ENCODE measurements at places on chromosomes 3 and 15.

DNA sequence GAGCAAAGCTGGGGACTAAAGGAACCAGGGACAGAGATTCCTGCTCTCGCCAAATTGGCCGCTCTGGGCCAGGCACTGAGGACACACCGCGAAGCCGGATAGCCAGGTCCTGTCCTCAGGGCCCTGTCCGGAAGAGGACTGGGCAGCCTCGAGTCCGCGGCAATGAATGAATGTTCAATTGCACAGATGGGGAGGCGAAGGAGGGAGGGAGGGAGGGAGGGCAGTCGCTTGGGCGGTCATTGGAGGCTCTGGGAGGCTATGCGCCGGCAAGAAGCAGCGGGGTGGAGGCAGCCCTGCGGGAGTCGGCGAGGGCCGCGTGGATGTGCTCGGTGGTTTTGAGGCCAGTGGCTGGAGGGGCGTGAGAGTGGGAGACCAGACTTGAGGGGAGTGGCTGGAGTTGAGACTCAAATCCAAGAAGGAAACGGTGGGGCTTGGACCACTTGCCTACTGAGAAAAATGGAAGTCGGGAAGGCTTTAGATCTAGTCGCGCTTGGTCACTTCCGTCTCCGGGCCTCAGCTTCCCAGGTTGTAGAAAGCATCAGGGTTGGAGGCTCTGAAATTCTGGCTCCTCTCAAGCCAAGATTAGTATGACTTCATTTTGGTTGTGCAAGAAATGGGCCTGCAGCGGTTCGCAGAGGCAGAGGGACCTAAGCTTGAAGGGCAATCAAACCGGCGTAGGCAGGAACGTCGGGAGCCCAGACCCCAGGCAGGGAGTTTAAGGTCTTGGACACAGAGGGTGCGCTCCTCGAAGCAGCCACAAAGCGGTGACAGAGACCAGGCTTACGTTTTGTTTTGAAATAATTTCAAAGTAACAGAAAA lies 21.1 kb upstream of the PLXND1 start:
- no peak for DNase-seq

GRCh38 chr3:42755681-42756578 lies 17.1 kb downstream of the CCDC13 start:
- peak; percentile 45 for DNase-seq

DNA sequence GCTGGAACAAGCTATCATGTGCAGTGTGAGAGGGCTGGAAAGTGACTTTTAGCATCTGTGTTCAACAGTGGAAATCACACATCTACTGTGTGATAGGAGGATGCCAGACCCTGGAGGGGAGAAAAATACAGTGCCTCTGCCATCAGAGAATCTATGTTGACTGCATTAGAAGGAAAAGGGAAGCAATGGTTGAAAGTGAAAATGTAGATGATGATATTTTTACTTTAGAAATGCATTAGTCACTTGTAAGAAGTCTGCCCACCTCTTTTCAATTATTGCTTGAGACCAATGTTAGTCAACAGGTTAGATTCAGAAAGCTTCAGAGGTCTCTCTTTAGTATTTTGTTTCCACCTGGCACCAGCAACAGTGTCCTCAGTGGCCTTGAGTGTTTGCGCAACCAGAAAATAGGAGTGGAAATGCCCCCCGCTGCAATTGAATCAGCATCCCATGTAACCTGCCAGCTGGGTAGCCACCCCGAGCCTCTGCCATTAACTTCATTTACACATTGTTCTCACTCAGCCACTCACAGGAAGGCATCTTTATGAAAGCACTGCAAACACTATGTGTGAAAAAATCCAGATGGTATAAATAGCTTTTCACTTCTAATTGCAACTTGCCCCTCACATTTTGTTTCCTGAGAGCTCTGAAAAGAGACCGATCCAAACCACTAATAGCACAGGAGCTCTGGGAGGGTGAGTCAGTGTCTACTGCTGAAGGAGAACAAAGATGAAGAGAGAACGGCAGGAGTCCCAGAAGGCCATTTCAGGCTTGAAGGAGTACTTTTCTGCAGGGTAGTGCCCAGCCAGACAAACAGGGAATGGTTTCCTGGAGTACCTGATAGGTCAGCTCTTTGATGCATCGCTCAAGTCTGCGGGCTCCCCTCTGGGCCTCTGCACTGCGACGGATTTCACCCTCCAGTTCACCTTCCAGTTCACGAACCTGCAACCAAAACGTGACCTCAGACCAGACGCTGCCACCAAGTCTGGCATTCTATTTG lies 92.1 kb downstream of the HHLA2 start:
- no peak for DNase-seq

DNA sequence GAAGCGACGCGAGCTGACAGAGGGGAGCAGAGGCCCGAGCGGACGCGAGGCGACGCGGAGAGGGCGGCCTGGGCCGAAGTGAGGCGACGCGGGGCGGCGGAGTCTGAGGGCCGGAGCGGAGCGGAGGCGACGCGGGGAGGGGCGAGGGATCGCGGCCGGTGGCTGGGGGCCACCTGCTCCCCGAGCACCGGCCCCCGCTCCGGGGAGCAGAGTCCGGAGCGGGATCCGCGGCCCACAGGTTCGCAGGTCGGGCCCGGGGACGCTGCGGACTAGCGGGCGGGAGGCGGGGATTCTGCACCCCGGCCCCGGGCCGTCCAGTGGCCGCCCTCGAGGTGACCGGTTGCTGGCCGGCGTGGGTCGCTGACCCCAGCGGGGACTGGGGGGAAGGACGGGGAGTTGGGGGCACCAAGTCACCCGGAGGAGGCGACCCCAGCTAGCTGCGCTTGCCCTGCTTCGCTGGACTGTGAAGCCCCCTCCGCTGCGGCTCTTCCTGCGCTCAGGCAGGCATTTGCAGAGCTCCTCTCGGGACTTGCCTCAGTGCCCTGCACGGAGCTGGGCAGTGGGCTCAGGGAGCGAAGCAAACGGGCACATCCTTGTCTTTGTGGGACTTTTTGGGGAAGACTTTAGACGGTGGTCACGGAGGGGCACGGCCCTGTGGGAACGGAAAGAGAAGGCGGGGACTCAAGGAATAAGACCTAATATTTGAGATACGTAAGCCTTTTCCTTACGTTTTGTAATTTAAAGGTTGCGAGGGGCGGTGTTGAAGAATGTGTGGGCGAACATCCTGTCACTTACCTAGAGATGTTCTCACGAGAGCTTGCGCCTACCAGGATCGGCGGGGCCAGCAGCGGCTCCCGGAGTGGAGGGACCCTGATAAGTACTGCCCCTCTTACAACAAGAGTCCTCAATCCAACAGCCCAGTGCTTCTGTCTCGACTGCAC lies 566 bp downstream of the HMCES start:
- DNase-seq = peak; percentile 52

- no peak for DNase-seq
Measured at GRCh38 chr15:31499236-31499952, 172.8 kb downstream of the KLF13 start.

GRCh38 chr3:43268636-43269035 lies 17.7 kb upstream of the SNRK start:
- no peak for DNase-seq

DNA sequence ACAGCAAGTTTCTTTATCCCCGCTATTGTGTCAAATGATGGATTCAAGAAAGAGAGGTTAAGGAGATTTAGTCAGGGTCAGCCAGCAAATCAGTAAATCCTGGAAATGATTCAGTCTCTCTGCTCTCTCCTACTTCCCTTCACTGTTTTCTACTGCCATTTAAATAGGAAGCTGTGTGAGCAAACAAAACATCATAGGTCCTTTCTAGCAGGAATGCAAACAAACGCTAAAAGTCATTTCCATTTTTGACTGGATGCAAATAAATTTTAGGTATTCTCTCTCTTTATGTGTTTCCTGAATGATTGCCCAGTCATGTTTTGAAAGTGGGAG lies 299.4 kb upstream of the RORA start:
- DNase-seq = no peak

DNA sequence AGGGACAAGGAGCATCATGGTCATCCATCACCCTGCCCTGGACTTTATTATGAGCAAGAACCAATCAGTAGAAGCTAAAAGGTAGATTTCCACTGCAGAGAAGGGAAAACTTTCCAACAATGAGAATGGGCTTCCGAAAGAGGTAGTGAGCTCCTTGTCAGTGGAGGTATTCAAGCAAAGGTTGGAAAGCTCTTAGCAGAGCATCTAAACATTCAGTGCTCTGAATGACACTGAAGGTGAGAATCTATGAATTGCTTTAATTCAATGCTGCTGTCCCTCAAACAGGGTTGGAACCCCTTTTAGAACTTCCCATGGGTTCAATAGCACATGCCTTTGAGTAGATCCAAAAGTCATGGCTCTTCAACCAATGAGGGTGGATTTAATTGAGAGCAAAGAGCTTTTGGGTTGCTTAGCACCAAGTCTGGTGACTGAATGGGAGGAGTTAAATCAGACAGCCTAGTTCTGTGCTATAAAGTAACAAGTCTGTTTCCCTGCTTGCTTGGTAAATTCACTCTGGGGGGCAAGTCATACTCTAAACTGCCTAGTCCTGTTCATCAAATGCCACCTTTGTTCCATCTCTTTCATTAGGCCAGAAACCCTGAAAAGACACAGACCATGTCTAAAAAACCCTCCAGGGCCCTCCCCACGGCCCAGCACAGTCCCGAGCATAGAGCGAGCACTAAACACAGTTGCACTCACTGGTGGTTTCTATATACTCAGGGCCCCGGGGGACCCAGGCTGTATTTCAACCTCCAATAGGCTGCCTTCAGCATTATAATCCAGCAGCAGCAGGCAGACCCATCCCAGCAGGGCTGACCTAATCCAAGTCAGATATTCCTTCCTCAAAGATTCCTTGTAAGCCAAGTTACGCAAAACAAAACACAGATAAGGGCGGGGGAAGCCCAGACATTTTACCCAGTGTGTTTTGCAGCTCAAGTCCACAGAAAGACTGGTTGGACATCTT lies 161.2 kb downstream of the MEGF11 start:
- no peak for DNase-seq

DNA sequence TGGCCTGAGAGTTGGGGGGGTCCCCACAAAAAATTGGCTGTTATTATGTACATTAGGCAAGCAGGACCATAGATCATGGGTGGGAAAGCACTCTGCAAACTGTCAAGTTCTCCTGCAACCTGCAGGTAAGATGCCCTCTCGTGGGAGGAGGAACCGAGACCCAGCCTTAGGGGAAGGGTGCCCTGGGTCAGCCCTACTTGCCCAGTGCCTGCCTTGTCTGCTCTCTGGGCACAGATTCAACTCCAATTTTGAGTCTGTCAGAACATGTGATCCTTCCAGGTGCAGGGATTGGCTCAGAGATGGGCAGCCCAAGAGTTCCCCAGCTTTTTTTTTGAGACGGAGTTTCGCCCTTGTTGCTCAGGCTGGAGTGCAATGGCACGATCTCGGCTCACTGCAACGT lies 99.2 kb downstream of the PLXNA1 start:
- DNase-seq = no peak

DNA sequence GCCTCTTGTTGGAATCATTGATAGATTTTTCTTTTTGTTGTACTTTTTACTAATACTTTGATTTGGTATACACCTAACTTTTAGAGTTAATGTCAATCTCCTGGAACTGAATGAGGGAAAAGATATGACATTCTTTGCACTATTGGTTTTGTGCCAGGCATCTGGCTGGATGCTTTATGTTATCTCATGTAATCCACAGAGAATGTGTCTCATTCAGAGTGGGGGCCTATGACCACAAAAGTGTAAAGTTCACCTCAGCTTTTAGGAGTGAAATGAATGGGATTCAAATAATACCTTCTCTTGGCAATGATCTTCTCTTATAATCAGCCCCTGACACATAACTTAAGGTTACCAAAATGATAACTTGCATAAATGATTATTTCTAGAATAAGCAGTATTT lies 329.1 kb upstream of the ROPN1 start:
- DNase-seq = no peak

GRCh38 chr3:118380576-118380975 lies 654.1 kb downstream of the IGSF11 start:
- no peak for DNase-seq

GRCh38 chr15:52483707-52484106 lies 45.0 kb downstream of the MYO5A start:
- no peak for DNase-seq

DNA sequence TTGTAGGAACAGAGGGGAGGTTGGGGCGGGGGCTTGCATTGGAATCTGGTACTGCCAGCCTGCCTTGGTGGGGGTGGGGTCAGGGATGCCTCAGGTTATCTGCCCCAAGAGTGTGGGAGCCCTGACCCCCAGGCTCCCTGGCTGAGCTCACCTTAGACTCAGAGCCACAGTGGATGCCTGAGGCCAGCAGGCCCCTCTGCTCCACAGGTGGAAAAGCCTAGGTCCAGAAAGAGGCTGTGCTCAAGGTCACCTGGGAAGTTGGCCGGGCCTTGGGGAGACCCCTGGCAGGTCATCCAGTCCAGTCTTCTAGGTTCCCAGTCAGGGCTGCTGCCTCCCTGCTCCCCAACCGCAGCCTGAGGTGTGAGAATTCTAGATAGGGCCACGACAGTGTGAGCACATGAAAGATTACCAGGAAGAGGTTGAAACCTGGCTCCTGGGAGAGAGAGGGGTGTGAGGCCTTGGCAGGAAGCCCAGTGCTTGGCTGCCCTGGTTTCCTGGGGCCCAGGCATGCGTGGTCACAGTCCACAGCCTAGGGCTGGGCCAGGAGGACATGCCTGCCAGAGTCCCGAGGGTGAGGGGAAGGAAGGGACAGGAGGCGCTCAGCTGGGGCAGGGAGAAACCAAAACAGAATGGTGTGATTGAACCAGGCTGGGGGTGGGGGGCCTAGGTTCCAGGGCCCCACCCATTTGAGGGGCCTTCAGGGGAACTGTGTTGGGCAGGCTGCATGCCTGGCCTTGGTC lies 4.9 kb downstream of the HDAC11 start:
- DNase-seq = peak; percentile 98

- no peak for DNase-seq
Measured at GRCh38 chr3:178126686-178127085, 409.6 kb upstream of the KCNMB2 start.

DNA sequence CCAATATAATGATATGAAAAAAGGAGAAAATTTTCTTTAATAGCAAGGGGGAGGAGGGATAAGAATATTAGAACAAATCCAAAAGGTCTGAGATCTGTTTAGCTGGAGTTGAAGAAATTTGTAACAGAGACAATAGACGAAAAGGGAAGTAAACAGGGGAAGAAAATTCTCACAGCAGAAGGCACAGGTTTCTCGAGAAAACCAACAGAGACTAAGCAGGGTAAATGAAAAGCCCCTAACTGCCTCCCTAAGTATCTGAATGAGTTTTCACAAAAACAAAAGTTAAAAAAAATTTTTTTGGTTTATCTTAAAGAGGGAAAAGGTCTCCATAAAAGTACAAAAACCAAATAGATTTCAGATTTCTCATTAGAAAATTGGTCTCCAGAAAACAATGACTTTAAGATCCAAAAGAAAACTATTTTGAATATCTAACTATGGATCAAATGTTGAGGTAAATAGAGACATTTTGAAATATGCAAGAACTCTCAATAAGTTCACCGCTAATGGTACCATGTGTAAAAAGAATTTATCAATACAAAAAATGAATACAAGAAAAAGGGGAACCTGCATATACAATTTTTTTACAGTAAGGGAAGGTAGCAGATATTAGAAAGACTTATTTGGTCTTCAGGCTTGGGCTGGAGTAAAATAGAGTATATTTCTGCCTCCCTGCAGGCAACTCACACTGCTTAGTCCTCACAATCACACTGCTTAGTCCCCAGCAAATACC lies 23.9 kb upstream of the NEK10 start:
- DNase-seq = no peak

DNA sequence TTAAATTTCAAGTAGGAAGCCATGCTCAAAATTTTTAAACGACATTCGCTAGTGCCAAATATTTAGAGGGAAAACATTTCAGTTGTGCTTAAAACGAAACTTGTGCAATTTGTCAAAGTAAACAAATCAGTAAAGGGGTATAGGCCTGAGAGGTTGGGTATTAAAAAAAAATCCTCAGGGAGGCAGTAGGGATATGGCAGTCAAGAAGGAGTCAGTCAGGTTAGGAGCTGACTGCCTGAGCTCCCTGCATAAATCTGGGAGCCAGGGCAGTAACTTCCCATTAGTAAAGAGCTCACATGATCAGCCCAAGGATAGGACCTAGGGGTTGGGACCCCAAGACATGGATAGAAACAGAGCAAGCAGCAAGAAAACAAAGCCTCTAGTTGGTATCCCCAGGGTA lies 120.7 kb upstream of the STAC start:
- DNase-seq = no peak
